ENCODE measurements at places on chromosomes 13 and 19.

GRCh38 chr19:41993612-41994483 lies at the start of gene ATP1A3:
TSS of gene ATP1A3 (minus strand) at chr19:41994230. CDS start at chr19:41994076, 154 bp downstream.
- peak; percentile 41 for DNase-seq

DNA sequence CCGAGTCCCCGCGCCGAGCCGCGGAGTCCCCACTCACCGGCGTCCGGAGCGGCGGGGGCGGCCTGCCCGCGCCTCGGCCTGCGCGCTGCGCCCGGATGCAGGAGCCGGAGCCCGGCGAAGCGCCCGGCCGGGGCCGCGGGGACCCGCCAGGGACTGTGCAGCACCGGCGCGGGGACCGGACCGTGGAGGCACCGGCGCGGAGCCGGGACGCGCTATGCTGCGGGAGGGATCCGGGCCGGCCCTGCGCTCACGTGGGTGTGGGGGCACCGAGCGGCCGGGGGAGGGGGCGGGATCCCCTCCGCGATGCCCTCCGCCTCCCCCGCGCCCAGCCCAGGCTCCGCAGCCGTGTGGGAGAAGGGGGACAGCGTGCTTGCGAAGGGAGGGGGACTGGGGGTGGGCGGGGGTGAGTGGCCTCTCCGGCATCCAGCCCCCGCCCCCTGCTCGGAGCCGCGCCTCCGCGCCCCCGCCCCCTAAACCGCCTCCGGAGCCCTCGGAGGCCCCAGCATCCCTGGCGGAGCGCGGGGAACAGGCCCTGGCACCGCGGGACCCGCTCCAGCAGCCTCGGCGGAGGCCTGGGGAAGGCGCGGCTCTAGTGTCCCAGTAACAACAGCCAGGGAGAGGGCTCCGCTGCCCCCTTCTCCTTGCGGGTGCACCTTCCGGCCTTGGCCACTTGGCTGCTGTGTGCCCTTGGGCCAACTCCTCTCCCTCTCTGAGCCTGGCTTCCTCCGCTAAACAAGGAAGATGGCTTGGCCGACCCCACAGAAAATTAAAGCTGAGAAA lies at the start of gene SLC1A6:
TSS of gene SLC1A6 (minus strand) at position 389 of the 780 bp plus-strand sequence. CDS start 6,954 bp downstream, outside the sequence.
- no peak for DNase-seq

DNA sequence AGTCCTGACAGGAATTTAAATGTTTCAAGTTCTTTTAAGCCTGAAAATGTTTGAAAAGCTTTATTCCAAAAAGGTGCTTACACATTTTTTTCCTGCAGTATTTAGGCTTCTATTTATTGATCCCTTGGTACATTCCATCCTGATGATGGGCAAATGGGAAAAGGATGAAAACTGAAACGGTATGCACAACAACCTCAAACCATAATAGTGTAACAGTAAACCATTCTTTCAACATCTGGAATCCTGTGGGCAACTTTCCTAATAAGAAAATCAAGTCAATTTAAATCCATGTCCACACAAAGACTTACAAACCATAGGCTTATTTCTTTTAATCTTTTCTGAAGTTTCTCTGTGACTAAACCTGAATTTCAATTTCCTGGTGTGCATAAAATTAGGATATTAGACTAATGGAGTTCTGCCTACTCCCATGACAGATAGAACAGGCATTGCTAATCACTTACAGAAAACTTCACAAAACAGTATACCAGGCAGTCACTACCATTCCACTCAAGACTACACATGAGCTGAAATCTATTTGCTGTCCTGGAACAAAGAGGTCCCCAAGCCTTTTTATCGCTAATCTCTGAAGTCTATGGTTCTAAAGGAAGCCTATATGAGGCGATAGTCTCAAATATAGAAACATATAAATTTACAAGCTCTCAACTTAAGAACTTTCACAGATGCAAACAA lies 103.3 kb downstream of the DLEU7 start:
- DNase-seq: no peak

GRCh38 chr13:111095031-111095840 lies 19.9 kb upstream of the ARHGEF7 start:
- DNase-seq: no peak

DNA sequence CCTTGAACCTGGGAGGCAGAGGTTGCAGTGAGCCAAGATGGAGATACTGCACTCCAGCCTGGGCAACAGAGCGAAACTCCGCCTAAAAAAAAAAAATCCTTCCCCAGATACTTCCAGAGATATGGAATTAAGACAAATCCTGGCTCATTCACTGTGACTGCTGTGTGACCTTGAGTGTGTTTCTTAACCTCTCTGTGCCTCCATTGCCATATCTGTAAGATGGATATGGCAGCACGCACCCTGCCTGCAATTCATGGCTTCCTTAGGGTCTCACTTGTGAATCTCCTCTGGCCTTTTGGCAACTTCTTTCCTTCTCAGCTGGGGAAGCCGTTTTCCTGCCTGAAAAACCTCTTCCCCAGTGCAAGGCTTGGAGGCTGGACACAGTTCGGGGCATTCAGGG lies 33.8 kb upstream of the ONECUT3 start:
- no peak for DNase-seq

- DNase-seq: no peak
Observed at GRCh38 chr13:29359181-29359580, 236.3 kb downstream of the SLC7A1 start.

DNA sequence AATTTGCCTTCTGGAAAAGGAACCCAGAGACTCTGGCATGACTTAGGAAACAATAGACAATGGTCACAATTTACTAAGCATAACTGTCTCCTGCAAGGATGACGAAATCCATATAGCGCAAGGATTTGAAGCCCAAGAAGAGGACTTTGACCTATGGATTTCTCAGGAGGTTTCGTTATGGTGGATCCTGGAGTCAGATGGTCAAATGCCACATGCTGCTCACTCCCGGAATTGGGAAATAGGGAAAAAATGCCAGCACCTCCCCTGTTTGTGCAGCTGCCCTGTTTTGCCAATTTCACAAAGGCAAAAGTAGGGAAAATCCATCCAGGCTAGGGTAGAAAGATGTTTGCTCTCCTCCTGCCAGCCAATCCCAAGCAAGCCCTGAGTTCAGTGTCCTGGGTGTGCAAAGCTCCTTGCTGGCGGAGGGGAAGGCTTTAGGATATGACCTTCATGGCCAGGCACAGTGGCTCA lies 23.4 kb downstream of the RDH8 start:
- DNase-seq: no peak

GRCh38 chr13:111936267-111936925 lies 130.6 kb upstream of the SOX1 start:
- DNase-seq: no peak

- no peak for DNase-seq
Observed at GRCh38 chr13:28555096-28555495, 60.2 kb upstream of the FLT1 start.

DNA sequence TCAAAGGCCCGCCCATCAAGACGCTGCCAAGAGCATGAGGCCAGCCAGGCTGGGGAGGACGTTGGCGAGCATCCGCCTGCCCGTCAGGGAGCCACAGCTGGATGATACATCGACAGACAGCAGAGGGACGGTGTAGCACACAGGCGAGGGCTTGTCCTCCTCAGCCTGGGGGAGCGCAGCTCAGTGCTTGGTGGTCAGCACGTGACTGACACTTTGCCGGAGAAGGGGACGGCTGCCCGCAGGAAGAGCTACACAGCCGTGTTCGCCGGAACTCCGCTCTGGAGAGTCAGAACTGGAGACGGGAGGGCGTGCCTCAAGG lies 34.1 kb downstream of the CSNK1G2 start:
- no peak for DNase-seq

- DNase-seq: no peak
Observed at GRCh38 chr13:23986619-23987018, 89.3 kb upstream of the C1QTNF9B start.

- no peak for DNase-seq
Observed at GRCh38 chr13:52118095-52118494, 10.8 kb downstream of the NEK5 start.

GRCh38 chr13:28638756-28639155 lies 20.2 kb upstream of the POMP start:
- no peak for DNase-seq

GRCh38 chr19:33453265-33453664 lies 68.3 kb downstream of the PEPD start:
- no peak for DNase-seq

DNA sequence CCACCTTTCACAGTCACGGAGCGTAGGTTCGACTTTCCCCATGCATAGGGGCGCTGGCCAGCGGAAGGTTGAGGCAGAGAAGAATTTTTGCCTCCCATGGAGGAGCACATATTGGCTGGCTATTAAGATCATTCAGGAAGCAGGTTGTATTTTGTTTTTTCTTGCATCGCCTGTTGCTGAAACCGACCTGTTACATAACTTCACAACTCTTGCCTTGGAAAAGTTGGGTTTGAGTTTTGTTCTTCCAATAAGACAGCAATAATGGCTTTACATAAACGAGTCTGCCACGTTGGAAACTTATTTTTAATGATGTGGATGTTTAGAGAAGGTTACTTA lies 1.4 kb downstream of the UPF1 start:
- no peak for DNase-seq

DNA sequence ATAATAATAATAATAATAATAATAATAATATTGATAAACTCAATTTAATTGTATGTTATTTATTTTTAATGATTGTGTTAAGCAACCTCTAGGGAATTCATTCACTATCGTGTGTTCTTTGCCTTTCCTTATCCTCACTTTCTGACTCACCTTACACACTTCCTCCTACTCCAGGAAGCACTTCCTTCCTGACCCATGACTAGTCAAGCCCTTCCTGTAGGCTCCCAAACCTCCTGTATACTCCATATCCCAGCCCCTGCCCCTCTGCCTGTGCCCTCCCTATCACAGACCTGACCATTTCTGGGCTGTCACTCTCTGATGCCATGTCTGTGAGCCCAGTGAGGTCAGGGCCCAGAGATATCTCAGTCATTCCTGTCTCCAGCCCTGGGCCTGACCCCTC lies 7.6 kb downstream of the LGALS4 start:
- no peak for DNase-seq

- DNase-seq: no peak
Observed at GRCh38 chr13:73832825-73833224, 301.4 kb downstream of the KLF12 start.

DNA sequence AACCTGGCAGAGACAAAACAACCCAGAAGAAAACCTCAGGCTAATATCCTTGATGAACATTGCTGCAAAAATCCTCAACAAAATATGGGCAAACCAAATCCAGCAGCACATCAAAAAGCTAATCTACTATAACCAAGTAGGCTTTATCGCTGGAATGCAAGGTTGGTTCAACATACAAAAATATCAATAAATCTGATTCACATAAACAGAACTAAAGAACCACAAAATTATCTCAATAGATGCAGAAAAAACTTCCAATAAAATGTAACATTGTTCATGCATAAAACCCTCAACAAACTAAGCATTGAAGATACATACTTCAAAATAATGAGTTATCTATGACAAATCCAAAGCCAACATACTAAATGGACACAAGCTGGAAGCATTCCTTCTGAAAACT lies 8.8 kb downstream of the ZNF724 start:
- no peak for DNase-seq

- no peak for DNase-seq
Observed at GRCh38 chr19:42178791-42179674, 38.4 kb downstream of the DEDD2 start.

- DNase-seq: no peak
Observed at GRCh38 chr19:10195199-10195519, 406 bp upstream of the DNMT1 start.

GRCh38 chr19:47152205-47152604 lies 21.6 kb downstream of the SAE1 start:
- no peak for DNase-seq

GRCh38 chr19:13835791-13836723 lies 40.8 kb downstream of the ZSWIM4 start:
- DNase-seq: no peak

DNA sequence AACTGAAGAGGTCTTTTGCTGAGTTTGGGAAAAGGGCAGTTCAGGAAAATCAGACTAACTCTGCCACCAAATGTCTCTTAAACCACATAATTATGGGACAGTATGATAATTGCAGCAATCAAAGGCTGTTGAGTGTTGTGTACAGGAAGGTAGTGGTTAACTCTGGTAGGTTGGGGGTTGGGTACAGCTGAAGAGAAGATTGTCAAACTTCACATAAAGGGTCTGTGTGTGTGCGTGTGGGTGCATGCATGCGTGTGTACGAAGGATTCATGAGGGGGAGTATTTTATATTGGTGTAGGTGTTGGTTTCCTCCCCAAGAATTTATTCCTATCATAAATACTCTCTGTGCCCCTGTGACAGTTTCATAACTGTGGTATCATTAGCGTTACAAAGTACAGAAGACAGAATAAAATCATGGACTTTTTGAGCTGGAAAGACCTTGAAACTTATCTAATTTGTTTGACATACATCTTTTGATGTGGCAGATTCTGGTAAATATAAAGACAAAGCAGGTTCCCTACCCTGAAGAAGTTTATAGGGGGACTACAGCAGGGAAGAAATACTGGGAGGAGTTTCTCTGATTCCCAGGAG lies 94.1 kb downstream of the PCCA start:
- DNase-seq: no peak

DNA sequence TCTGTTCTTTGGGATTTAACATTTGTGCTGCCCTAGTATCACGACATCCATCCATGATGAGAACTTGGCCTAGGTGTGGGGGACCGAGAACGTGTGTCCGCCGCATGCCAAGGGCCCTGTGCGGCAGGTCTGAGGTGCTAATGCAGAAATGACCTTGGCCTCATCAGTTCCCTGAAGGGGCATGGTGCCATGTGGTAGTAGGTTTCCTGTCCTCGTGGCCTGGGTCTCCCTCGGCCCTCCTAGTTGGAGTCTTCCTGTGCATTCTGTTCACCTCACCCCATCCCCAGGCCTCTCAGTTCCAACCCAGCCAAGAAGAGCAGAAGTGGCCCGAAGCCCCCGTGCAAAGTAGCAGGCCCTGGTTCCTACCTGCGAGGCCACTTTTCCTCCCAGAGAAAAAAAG lies 59.8 kb downstream of the GGACT start:
- no peak for DNase-seq

DNA sequence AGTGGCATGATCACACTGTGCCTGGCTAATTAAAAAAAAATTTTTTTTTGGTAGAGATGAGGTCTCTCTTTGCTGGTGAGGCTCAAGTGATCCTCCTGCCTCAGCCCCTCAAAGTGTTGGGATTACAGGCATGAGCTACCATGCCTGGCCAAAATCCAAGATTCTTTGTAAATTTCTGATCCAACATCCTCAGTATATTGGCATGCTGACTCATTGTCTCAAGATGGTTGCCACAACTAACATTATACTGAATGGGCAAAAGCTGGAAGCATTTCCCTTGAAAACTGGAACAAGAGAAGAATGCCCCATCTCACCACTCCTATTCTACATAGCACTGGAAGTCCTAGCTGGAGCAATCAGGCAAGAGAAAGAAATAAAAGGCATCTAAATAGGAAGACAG lies 100.0 kb downstream of the KLF5 start:
- DNase-seq: no peak

DNA sequence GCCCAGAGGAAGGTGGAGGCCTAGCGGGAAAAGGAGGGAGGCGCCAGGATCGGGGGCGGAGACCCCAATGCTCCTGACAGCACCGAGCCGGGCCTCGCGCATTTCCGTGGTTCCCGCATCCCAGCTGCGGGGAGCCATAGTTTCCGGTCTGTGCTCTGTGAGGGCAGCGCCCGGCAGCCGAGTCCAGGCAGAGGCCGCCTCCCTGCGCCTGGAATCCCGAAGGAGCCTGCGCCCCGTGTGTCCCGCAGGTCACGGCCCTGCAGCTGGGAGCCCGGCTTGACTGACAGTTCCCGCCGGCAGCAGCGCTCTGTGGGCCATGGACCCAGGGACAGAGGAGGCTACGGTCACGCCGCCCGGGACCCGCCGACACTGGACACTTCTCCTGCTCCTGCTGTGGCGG lies 74.6 kb upstream of the C13orf46 start:
- DNase-seq: no peak

Measured in T-helper 9 cell (primary cell).